ENCODE measurements at places on chromosomes 5 and 9.

GRCh38 chr5:34639852-34640626 is 16.1 kb upstream of the RAI14 start:
- no peak for DNase-seq

GRCh38 chr5:169666365-169666764 is 29.3 kb downstream of the DOCK2 start:
- DNase-seq: no peak

GRCh38 chr5:16552666-16553343 is 64.0 kb downstream of the RETREG1 start:
- peak; percentile 40 for DNase-seq

- no peak for DNase-seq
These were observed 21.4 kb upstream of the OTULINL start for GRCh38 chr5:14560091-14560595.

GRCh38 chr9:524008-524407 is 309.3 kb downstream of the DOCK8 start:
- no peak for DNase-seq

DNA sequence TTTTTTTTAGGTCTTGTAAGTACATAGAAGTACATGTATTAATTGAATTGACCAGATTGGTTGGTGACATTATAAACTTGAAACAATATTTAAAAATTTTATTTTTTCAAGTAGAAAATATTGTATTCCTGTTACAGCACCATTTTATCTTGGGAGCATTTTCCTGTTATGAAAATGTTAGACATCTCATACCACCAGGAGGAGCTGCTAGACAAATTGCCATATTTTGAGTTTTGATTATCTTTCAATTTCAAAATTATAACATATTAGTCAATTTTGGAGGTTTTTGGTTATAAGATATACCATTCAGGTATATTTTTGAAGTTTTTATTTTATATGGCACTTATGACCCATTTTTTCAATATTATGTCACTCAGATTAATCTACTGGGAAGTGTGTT is 84.4 kb downstream of the CNTLN start:
- no peak for DNase-seq

- DNase-seq: no peak
These were observed 49.0 kb upstream of the RAPGEF6 start for GRCh38 chr5:131684051-131684450.

GRCh38 chr5:80975065-80975464 is 14.9 kb downstream of the RASGRF2 start:
- DNase-seq: no peak

DNA sequence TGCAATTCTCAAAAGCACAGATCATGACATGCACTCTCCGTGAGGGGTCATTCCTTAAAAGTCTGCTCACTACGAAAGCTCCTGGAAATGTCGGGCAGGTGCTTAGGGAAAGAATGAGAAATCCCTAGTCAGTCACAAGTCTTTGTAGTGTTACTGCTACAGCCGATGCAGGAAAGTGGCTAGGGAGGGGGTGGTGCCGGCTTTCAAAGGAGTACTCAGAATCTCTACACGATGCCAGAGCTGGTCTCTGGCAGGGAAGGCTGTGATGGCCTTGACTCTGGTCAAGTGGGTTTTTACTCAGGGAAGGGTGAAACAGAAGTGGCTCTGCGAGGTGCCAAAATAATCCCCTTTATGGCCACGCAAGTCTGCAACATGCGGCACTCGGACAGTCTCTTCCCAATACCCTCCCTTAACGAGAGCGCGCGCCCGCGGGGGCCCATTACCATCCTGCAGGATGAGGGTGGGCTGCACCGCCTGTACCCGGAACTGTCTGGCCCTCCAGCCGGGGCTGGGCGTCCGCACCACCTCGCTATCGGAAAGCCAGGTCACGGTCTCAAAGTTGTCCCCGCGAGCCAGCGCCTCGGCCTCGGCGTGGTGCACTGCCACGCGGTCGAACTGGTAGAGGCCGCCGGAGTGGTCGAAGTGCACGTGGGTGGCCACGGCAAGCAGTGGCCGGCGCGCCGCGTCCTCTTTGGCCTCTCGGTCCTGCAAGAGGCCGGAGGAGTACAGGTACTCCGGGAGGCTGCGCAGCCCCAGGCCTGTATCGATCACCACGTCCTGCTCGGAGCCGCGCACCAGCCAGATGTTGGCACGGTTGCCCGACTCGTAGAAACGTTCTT is 956 bp downstream of the MBLAC2 start:
- DNase-seq: peak; percentile 55

DNA sequence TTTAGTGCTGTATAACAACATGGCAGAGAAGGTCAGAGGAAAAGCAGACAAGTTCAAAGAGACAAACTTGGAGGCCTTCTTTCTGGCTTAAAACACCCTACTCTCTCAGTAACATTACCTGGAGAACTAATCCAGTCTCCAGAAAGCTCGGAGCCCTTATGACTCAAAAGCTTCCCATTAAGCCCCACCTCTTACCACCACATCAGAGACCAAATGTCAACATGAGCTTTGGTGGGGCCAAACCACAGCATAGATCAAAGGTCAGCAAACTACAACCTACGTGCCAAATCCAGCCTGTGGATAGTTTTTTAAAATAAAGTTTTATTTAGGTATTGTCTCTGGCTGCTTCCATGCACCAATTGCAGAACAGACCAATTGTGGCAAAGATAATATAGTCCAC is 589.9 kb downstream of the DNAH5 start:
- no peak for DNase-seq

GRCh38 chr5:35035271-35035670 is 12.5 kb downstream of the AGXT2 start:
- DNase-seq: no peak

DNA sequence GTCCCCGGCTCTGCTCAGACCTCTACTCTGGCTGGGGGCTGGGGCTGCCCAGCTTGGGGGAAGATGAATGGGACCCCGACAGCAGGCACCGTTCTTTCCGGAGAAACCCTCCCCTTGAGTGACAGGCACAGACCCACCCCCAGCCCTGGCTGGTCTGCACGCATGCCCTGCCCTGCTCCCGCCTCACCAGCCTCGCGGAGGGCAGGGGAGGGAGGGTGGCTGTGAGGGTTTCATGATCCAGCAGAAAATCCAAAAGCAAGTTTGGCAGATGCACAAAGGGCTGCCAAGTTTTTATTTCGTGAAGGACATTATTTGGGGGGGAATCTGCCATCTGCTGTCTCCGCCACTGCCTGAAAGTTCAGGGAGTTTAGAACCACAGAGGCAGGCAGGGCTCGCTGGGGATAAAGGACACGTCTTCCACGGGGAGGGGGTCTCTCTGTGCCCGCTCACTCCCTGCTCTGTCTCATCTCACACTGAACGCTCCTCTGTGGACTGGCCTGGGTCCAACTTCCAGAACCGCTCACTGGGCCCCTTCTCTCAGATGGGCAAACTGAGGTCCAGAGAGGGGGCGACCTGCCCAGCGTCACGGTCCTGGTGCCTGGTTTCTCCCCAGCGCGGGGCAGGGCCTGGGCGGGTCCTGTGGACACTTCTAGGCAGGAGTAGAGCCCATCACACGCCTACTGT is 92.9 kb downstream of the RXRA start:
- DNase-seq: no peak

DNA sequence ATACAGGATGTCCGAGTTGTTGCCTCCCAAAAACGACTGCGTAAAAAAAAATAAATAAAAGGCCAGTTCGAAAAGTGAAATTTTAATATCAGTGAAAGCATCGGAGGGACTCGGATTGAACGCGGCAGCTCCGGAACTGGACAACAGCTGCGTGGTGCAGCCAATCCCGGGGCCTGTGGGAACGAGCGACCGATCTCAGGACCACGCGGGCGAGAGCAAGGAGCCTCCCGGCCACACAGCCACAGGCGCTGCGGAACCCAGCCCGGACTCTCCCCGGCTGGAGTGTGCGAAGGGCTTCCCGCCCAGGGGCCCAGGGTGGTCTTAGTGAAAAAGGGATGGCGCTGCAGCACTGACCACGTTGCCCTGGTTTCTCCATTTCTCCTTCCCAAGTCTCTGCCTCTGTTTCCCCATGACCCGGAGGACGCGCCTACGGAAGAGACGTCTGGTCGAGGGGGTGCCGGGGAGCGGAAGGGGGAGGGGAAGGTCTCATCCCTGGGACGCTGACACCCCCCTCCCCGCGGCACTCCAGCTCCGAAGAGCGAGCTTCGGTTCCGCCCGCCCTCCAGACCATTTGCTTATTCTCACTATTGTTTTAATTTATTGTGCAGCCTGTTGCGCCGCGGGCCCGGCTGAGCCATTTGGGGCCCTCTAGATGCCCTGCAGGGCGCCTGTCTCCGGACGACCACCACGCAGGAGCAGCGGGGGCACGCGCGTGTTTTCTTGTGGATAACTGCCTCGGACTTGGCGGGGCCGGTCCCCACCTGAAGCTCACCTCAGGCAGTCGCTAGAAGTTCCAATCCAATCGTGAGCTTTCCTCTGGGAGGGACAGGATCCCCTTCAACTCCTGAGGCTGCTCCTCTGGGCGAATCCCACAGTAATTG is 303.0 kb downstream of the PARP8 start:
- DNase-seq: peak; percentile 51

DNA sequence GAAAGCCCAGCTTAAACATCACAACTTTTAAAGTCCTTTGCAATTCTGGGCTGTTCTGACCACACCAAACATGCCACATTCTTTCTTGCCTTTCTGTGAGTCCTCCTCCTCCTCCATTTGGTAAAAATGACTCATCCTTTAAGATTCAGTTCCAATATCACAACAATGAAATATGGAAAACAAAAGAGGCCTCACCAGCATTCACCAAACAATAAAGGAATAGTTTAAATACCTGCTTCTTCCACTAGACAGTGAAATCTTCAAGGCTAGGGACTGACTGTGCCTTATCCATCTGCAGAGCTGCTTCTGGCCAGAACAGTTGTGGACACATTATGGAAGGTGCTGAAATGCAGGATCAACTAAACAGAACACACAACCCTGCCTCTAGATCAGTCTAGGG is 36.0 kb downstream of the NR6A1 start:
- DNase-seq: no peak

GRCh38 chr5:125176005-125176390 is 429.6 kb upstream of the ZNF608 start:
- no peak for DNase-seq

GRCh38 chr9:127549751-127550150 is 62.3 kb upstream of the STXBP1 start:
- DNase-seq: no peak

- DNase-seq: no peak
These were observed 73.0 kb downstream of the MRPS27 start for GRCh38 chr5:72246954-72247442.

GRCh38 chr9:133086894-133087293 is 25.1 kb downstream of the CEL start:
- DNase-seq: no peak

DNA sequence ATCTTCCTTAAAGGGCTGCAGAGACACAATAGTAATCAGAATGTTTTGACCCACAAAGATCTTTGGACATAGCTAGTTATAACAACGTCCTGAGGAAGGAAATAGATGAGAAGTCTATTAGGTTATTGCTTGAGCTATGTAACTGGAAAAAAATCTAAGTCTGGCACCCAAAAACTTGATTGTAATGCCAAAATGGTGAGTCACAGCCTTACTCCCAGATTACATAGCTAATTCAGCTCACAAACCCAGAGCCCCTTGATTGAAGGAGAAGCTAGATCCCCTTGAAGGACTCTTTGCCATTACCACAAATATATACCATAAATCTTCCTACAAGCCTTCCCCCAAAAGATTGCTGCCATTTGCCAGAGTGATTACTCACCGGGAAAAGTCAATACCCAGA is 341.8 kb upstream of the KIF2A start:
- no peak for DNase-seq

- DNase-seq: no peak
These were observed 87.1 kb downstream of the EHMT1 start for GRCh38 chr9:137705906-137706305.

DNA sequence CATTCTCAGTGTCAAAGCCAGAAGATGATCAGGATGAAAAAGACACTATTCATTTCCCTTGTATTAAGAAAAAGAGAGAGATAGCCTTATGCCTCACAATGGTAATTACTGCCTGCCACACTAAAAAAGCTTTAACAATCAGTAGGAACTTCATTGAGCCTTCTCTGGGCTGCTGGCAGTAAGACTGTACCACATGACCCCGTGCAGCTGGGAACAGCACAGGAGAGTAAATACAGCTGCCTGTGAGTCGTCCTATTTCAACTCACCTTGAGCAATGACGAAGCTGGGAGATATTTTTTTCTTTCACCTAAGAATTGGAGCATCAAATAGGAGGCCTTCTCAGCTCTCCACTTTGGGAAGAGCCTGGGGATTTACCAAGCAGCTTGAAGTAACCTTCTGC is 316.3 kb downstream of the GABRB2 start:
- DNase-seq: no peak

DNA sequence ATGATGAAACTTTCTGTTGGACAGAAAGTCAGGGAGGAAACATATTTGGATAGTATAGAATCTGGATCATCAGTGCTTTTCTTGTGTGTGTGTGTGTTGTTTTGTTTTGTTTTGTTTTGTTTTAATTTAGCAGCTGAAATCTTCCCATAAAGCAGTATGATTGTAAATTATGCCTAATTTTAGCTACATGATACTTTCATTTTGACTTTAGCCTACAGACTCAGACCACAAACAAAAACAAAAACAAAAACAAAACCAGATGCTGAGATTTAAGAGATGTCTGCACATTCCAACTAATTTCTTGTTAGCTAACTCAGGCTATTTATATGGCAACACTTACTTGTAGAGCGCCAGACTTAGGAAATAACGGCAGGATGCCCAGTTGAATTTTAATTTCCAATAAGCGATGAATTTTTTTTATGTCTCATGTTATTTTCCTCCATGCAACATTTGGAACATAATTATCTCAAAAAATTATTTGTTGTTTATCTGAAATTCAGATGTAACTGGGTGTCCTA is 119.5 kb upstream of the TRPC7 start:
- no peak for DNase-seq

DNA sequence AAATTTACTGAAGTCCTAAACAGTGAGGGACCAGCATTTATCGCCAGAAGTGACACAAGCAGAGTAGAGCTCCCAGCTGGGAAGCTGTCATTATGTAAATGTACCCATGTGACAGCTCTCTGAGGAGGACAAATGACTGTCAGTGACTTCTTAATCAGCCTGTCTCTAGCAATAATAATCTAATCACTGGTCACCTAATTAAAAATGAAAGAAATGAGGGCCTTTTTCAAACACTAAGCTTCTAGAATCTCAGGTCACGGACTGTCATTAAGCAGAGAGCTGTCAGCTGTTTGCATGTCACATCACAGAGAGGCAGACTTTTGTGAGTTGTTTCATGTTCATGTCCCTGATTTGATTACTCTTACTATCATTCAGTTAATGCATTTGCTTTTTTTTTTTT is 77.9 kb upstream of the FBXL17 start:
- no peak for DNase-seq

DNA sequence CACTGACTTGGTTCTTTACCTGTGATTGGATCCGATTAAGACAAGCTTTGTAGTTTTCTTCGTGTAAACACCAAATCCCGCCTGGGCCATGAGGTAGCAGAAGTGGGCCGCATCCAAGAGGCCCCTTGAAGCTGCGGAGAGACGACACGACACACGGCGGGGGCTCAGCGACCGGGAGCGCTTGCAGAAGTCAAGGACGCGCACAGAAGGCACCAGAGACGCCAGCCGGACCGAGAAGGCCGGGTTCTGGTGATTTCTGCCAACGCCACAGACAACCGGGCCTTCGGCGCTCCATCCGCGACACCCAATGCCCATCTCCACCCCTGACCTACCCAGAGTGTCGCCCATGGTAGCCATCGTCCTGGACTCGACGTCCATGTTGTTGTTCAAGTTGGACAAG is 19.8 kb upstream of the INPP5E start:
- no peak for DNase-seq

GRCh38 chr9:90613502-90613901 is 29.1 kb downstream of the DIRAS2 start:
- DNase-seq: no peak
